ENCODE measurements at places on chromosomes 4 and X. TPM values are rescaled to one million over a fixed set of nuclear protein-coding genes. Genes with fewer than 3 reads are reported as not detected.

Gene SPANXB1
- not detected for total RNA-seq

Gene CSAG3
- total RNA-seq = not detected

Gene ITIH6
- not detected for total RNA-seq

Gene ABCG2
- 1.4 TPM for total RNA-seq

Gene MGARP
- 35.0 TPM for total RNA-seq

Gene GAGE2A
- not detected for total RNA-seq

Gene TLR2
- total RNA-seq = under 0.01 TPM

Gene SPIN2A
- 0.18 TPM for total RNA-seq

Gene IL13RA2
- under 0.01 TPM for total RNA-seq

Gene RTL3
- total RNA-seq = 1.1 TPM

Gene SHROOM2
- total RNA-seq = 8.1 TPM

Gene DAPP1
- total RNA-seq = not detected
